ENCODE measurements at places on chromosomes 16 and 17. TPM values are rescaled to one million over a fixed set of nuclear protein-coding genes. Genes with fewer than 3 reads are reported as not detected.

- peak; percentile 19 for DNase-seq
These were observed 10.0 kb downstream of the TMEM235 start for GRCh38 chr17:78241277-78242023.

- DNase-seq: no peak
These were observed 1.6 kb downstream of the HIC1 start for GRCh38 chr17:2056206-2057174.

- DNase-seq: no peak
These were observed 18.3 kb downstream of the CCDC182 start for GRCh38 chr17:57726838-57727237.

- no peak for DNase-seq
These were observed 6.5 kb downstream of the DDX42 start for GRCh38 chr17:63780507-63780906.

GRCh38 chr17:77420804-77421629, 280.2 kb downstream of the SEC14L1 start:
- DNase-seq: no peak

DNA sequence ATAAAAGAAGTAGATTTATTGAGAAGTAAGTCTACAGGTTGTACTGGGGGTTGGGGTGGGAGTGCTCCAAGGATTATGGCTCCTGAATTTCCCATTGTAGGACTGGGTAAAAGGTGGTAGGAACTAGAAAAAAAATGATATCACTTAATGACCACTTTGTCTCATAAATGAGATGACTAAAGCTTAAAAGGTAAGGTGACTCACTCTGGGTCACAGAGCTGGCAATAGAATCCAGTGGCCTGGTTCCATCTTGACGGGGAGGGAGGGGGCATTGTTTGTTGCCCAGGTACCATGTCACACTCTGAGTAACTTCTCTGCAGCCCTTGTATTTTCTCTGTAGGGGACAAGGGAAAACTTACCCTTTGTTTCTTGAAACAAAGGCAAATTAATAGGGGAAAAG, 126.1 kb downstream of the PITPNC1 start:
- no peak for DNase-seq

DNA sequence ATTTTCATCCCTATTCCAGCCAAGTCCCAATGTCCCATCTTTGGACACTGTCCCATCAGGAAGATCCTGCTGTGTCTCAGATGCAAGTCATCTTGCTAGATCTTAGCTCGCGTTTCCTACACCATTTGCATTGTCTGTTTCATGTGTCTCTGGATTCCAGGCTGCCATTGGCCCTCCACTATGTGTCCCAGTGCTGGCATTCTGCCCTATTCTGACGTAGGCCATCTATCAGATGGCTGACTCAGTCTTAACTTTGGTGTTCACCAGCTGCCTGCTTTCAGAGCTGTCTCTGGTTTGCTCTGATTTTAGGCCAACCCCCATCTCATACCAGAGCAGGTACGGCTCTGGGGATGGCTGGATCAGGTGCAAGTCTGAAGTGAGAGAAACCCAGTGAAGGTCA, 300.9 kb upstream of the ASIC2 start:
- no peak for DNase-seq

GRCh38 chr17:51888816-51889215, 269.7 kb downstream of the CA10 start:
- DNase-seq: no peak

DNA sequence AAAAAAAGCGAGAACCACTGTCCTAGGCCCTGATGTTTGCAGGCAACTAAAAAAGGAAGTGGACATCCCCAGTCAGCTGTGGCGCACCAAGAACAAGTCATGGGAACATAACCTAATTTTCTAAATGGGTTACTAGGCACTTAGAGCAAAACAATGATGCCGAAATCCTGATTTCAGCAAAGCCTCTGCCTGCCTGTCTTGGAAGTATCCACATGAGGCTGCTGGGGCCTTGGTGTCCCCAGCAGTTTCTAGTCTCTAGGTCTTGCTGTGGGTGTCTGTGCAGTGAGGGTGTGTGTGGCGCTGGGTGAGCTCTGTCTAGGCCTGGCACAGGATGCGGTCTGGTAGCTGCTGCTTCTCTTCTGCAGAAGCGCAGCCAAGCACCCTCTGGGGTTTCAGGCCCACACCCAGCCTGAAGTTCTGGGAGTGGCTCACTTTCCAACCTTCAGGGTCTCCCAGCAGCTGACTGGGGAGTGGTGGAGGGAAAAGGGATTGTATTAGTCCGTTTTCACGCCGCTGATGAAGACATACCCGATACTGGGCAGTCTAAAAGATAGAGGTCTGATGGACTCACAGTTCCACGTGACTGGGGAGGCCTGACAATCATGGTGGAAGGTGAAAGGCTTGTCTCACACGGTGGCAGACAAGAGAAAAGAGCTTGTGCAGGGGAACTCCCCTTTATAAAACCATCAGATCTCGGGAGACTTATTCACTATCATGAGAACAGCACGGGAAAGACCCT, 21.1 kb downstream of the STH start:
- no peak for DNase-seq

DNA sequence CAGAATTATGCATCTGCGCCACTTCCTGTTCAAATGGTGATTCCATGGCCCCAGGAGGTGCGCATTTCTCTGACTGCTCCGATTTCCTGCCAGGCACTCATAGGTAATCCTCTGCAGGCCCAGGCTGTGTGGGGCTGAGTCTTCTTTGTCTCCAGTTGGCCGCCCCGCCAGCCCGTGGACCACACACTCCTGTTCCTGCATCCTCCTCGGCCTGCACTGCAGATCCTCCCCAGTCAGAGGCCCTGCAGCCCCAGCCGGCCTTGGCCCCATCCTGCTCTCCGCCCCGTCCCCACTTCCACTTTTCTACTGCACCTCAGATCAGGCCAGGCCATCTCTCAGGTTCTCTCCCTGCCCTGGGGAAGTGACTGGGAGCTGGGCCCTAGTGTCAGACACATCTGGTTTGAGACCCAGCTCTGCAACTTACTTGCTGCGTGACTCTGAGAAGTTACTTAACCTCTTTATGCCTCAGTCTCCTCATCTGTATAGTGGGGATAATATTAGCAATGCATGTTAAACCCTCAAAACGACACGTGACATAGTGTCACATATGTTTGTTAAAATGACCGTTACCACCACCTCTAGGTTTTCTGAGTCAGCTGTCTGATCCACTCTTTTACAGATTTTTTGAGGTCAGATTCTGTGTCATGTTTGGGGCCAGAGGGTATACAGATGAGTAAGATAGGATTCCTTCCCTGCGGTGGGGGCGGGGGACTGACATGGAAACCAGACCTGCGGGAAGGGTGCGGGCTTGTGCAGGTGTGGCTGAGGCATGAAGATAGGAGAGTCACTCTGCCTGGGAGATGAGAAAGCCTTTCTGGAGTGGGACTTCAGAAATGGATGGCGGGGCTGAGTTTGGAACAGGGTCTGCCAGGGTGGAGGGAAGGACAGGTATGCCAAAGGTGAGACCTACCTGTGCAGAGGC, 12.8 kb downstream of the RAB11FIP4 start:
- no peak for DNase-seq

GRCh38 chr16:70270176-70270575, 18.4 kb upstream of the EXOSC6 start:
- no peak for DNase-seq

GRCh38 chr16:77652399-77652798, 69.9 kb upstream of the NUDT7 start:
- DNase-seq: no peak

GRCh38 chr17:57929386-57929785, 25.8 kb downstream of the CUEDC1 start:
- DNase-seq: no peak

DNA sequence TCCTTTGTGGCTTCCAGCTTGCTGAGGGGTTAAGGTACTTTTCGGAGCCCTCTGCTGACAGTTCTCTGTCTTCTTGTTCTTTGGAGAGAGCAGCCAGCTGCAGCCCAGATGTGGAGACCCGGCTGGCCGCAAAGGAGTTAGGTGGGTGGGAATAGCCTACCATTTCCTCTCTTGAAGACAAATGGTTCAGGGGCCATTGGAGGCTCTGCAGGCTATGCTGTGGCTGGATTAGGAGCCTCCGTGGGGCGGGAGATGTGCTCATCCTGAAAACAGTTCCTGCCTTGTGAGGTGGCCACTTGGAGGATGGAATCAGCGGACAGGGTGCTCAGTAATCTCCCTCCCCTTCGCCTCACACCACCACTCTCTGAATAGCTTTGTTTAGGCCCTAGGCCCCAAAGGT, 30.3 kb downstream of the MEOX1 start:
- no peak for DNase-seq

GRCh38 chr17:81111066-81111465, 54.2 kb upstream of the PVALEF start:
- DNase-seq: no peak

DNA sequence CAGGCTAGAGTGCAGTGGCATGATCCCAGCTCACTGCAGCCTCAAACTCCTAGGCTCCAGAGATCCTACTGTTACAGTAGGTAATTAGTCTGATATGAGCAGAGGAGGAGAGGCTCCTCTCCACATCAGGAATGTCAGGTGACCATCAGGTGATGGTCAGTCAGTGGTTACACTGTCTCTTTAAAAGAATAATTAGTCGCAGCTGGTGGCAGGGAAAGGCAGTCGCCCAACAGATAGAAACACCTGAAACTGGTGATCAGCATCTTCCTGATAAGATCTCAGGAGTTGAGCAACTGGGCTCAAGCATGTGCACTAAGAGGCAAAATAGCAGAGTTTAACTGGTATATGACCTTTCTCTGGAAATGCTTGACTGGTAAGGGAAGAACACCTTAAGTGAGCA, 21.5 kb upstream of the ABCA5 start:
- DNase-seq: no peak

DNA sequence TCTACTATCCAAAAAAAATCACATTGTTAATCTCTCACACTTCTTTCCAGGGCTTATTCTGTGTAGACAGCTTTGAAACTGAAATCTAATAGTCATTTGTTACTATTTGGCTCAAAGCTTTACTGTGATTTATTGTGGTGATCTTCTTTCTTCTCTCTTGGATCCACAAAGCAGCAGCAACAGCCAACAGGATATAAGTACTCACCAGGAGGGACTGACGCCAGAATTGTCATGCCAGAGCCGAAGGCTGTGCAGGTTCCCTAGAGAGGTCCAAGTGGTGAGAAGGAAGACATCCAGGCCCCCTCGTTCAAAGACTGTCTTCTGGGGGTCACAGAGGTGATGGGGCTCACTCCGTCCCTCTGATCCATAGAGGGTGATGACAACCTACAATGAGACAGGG, 33.3 kb downstream of the PKD1L3 start:
- DNase-seq: no peak

- DNase-seq: no peak
These were observed 439.3 kb upstream of the GOT2 start for GRCh38 chr16:59173408-59173831.

GRCh38 chr16:77236063-77236511, 36.9 kb downstream of the SYCE1L start:
- peak; percentile 49 for DNase-seq

DNA sequence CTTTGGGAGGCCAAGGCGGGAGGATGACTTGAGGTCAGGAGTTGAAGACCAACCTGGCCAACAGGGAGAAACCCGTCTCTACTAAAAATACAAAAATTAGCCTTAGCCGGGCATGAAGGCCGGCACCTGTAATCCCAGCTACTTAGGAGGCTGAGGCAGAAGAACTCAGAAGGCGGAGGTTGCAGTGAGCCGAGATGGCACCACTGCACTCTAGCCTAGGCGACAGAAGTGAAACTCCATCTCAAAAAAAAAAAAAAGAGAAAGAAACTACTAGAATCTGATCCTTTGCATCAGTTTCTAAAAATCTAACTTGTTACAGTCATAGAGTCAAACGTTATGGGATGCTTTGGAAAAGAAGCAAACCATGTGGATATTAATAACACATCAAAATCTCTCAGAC, 1.6 kb upstream of the PECAM1 start:
- no peak for DNase-seq

- DNase-seq: no peak
These were observed 891 bp downstream of the CORO1A start for GRCh38 chr16:30184096-30184890.

DNA sequence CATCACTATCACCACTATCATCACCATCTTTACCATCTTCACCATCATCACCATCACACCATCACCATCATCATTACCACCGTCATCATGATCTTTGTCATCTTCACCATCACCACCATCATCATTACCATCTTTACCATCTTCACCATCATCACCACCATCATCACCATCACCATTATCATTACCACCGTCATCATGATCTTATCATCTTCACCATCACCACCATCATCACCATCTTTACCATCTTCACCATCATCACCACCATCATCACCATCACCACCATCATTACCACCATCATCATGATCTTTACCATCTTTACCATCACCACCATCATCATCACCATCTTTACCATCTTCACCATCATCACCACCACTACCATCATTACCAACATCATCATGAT, 10.2 kb upstream of the ZNF469 start:
- no peak for DNase-seq

GRCh38 chr17:76584427-76585032, 1.1 kb downstream of the ST6GALNAC2 start:
- DNase-seq: no peak

DNA sequence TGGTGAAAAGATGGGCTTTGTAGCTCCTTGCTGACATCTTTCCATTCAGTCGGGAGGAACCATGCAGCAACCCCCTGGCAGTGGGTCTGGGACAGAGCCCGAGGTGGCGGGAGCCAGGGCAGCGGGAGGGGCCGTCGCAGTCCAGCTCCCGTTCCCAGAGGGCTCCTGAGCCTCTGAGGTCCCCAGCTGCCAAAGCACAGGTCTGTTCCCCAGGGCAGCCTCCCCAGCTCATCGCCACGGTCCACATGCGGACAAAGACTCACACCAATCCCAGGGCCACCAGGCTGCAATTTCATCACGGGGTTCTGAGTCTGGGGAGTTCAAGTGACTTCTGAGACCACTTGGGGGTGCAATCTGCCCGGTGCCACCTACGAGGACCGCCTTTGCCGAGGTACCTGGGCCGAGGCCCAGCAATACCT, 196.0 kb downstream of the RBFOX3 start:
- no peak for DNase-seq

Gene NTN3
- total RNA-seq: not detected

Gene ARL4D
- total RNA-seq: 12.9 TPM

Gene TM4SF5
- total RNA-seq: not detected

Gene MMP25
- 0.13 TPM for total RNA-seq

Gene CRHR1
- not detected for total RNA-seq

Gene MT4
- total RNA-seq: not detected

Gene C17orf78
- not detected for total RNA-seq

Gene ARHGDIG
- total RNA-seq: 12.3 TPM

Gene SEPTIN1
- total RNA-seq: not detected
